ENCODE measurements at places on chromosomes 12 and 14.

GRCh38 chr14:61491876-61492434 is 170.6 kb downstream of the PRKCH start:
- no peak for DNase-seq

DNA sequence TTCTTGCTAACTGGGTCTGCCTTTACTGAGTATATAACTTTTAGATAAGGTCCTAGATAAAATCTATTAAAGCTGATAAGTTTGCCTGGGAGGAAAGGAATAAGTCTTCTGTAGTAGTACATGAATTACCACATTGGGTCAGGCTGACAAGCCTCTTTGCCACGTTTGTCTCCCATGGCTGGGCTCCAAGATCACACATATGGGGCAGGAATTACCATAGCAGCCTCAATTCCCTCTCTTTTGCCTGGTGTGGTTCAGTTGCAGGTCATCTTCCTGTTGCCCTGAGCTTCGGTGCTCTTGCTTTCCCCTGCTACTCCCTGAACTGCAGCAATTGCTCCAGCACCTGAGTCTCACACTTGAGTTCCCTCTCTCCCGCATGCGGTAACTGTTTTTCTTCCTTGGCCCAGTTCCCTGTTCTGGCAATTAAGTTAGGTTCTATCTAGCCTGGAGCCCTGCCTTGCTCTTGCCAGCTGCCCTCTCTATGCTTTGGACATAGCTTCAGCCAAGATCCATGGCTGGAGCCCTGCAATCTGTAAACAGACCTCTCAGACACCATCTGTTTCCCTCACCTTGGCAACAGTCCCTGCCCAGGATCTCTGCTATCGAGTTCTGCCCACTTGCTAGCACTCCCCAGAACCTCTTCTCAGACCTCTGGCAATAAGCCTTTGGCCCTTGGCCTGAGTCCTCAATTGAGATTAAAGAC is 5.8 kb upstream of the GLT8D2 start:
- no peak for DNase-seq

GRCh38 chr12:75360920-75361319 is 26.4 kb downstream of the GLIPR1L1 start:
- no peak for DNase-seq

DNA sequence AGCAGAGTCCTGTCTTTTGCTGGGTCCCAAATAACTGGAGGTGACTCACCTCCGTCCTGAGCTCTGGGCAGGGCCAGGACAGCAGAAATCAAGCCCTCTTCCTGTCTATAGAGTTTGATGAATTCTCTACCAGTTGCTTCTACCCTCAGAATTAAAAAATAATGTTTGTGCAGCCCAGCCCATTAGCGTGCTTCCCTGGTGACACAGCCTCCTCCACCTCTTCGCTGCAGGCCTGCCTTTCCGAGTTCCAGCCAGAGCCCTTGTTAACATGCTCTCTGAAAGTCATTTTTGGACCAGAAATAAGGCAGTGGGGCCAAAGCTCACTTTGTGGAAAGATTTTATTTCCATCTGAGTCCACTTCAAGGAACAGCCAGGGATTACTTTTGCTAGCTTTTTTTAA is 94.0 kb downstream of the TBX5 start:
- DNase-seq = no peak

DNA sequence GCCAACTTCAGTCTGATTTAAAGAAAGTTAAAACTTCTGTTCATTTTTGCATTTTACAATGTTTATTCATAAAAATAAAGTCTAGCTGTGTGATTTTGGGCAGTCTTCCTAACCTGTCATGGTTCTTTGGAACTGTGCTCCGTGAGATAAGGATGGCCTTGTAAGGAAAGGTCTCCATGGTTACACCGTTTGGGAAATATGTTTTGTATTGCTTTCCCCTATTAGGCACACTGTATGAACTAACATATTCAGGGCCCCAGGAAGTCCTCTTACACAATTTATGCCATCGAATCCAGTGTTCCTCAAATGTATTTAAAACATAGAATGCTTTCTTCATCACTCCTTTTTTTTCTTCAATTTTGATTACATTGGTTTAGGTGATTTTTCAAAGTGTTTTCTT is 54.5 kb downstream of the APAF1 start:
- DNase-seq = no peak

DNA sequence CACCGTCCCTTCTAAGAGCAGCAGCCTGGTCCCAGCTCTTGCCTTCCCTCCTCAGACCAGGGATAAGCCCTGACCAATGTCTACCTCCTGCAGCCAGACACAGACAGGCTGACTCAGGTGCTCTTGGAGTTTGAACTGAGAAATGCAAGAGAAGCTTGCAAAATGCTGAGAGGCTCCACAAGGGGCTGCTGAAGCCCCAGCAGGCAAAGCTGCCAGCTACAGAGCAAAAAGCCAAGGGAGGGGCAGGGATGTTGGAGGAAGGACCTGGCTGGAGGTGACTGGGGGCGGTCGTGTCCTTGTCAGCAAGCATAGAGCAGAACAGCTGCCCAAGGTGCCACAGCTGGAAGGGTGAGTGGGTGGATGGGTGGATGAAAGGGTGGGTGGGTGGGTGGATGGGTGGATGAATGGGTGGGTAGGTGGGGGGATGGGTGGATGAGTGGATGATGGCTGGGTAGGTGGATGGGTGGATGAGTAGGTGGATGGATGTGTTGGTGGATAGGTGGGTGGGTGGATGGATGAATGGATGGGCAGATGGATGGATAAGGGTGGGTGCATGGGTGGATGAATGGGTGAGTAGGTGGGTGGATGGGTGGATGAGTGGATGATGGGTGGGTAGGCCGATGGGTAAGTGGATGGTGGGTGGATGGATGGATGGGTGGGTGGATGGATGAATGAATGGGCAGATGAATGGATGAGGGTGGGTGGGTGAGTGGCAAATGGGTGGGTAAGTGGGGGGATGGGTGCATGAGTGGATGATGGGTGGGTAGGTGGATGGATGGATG is 4.0 kb upstream of the INF2 start:
- no peak for DNase-seq

DNA sequence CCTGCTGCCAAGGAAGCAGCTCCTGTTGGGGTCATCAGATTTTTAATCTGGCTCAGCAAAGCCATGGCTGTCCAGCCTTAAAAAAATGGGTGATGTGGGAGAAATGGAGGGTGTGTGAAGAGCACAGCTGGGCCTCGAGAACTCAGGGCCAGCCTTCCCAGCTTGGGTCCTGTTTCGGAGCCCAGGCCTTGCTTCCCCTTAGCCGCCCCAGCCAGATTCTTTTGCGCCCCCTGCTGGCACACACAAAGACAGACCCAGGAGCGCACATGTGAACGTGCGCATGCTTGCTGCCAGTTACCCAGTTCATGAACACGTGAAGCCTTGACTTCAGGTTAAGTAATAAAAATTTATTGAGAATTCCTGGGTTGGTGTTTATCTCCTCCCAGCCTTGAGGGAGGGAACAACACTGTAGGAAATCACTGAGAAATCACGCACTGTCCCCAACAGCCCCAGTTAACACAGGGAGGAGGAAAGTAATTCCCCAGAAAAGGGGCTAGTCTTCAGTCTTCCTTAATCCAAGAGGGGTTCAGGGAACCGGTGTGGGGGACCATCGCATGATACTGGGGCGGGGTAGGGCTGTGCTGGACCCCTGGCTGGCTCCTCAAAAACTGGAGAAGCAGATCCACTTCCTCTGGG is 5.3 kb downstream of the PHB2 start:
- peak; percentile 81 for DNase-seq

DNA sequence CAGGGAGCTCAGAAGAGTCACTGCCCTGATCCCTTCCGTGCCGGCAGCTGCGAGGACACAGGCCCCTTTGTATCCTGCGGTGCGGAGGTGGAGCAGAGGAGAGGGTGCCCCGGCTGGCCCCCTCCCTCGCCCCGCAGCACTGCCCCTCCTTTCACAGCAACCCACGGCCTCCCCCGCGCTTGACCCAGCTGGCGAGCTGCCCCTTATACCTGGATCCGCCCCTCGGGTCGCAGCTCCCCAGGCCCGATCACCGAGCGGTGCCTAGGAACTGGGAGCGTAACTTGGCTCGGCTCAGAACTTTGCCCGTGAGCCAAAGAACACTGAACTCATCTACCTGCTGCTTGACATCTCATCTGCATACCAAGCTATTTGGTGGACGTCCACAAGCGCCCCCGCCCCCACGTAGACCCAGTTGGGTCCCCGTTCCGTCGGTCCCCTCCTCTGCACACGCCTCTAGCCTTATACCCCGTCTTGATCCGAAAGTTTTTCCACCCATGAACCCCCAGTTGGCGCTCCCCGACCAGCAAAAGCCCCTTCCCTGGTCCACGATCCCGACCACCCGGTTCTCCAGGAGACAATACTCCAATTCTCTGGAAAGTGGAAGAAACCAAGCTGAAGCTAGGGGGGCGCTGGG is 697 bp upstream of the DNAJC14 start:
- no peak for DNase-seq

GRCh38 chr14:58200846-58201245 is 897 bp downstream of the ACTR10 start:
- no peak for DNase-seq

GRCh38 chr12:120914794-120915193 is 10.6 kb upstream of the SPPL3 start:
- DNase-seq = no peak

Measured in T-helper 1 cell (primary cell).